Colonic mucosa (tissue), 4 donors: ENCODE measurements at places on chromosomes 12 and 14.

- no peak for DNase-seq
Measured at GRCh38 chr14:52473557-52473956, 78.7 kb downstream of the TXNDC16 start.

GRCh38 chr12:54017027-54017788 is 8.4 kb downstream of the HOXC8 start:
- DNase-seq: no peak

GRCh38 chr14:58280954-58281787 is 17.2 kb upstream of the ARID4A start:
- peak; percentile 56 for DNase-seq

DNA sequence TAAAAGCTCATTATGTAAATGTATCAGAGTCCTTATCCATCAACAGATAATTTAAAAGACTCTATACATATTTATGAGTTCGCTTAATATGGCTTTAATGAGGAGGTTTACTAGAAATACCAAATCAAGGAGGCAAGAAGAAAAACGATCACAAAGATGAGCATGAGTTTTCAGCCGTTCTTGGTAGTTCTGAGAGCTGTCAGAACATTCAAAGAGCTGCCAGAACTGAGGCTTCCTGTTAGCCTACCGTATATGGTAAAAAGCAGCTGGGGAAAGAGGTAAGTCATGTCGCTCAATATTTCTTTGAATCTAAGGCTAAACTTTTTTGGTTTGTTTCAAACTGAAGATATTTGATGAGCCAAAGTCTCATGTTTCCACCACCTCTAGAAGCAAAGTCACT is 115.3 kb upstream of the PLXNC1 start:
- no peak for DNase-seq

- peak; percentile 77 for DNase-seq
Measured at GRCh38 chr14:22887260-22887989, 4.4 kb downstream of the REM2 start.

GRCh38 chr12:47907851-47908454 is 3.2 kb upstream of the VDR start:
- no peak for DNase-seq

GRCh38 chr12:129901254-129901653 is 2.6 kb downstream of the TMEM132D start:
- DNase-seq: no peak

DNA sequence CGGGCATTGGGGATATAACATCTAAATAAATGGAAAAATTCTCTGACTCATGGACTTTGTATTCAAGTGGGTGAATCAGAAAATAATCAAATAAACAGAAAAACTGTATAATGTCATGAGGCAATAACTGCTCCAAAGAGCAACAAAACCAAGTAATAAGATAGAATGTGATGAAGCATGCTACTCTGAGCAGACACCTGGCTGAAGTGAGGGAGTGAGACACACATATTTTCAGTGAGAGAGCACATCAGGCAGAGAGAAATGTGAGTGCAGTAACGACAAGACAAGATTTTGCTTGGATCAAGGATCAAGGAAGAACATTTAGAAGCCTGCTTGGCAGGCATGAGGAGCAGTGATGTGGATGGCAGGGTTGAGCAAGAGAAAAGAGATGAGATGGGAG is 75.8 kb upstream of the CCDC91 start:
- no peak for DNase-seq

DNA sequence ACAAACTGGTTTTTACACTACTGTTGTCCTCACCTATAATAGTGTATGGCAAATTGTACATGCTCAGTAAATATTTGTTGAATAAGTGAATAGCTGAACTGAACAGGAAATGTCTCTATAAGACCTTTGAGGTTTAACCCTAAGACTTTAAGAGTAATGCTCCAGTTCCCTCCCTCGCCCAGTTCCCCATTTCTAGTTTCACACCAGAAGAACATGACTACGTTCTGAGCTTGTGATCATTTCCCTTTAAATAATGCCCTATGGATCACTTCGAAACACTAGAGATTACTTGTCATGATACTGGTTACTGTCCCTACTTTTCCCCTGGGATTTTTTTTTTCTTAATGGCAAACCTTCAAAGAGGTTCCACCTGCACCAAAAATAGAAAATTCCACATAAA is 69.3 kb downstream of the PRKD1 start:
- no peak for DNase-seq

GRCh38 chr14:88551094-88551870 is 3.5 kb downstream of the PTPN21 start:
- peak; percentile 91 for DNase-seq

- DNase-seq: no peak
Measured at GRCh38 chr12:50066402-50066801, 9.0 kb downstream of the ASIC1 start.

DNA sequence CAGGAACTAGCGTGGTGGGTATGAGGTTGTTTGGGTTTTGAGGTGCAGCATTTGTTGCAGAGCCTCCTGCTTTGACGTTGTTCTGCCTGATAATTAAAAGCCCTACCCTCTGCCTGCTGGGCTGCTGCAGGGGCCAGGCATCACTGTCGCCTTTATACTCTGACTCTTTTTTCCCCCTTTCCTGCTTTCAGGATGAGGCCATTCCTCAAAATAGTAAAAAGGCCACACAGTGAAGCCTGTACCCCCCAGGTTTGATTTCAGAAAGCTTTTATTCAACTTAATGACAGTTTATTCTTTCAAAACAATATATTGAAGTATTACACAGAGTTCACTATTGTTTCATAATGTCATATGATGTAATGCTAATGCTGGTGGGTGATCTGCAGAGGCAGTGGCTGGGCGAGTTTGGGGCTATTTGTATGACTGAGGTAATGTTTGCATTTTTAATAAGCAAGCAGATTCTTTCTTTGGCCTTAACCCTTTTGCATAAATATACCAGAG is 9.1 kb downstream of the BORCS5 start:
- no peak for DNase-seq

GRCh38 chr14:103849151-103849886 is 1.9 kb upstream of the PPP1R13B start:
- peak; percentile 49 for DNase-seq

- no peak for DNase-seq
Measured at GRCh38 chr12:2023365-2023764, 19.1 kb upstream of the DCP1B start.

GRCh38 chr14:91387169-91387835 is 30.3 kb downstream of the CCDC88C start:
- no peak for DNase-seq

DNA sequence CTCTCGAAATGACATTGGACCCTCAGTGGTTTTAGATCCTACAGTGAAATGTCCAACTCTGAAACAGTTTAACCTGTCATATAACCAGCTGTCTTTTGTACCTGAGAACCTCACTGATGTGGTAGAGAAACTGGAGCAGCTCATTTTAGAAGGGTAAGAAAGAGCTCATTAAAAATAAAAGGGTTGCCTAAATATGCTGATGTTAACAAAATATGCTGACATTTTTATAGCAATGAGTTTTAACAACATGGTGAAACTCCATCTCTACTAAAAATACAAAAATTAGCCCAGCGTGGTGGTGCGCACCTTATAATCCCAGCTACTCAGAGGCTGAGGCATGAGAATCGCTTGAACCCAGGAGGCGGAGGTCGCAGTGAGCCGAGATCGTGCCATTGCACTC is 73.5 kb downstream of the LRRK2 start:
- no peak for DNase-seq

GRCh38 chr14:39505812-39506211 is 73.6 kb upstream of the FBXO33 start:
- no peak for DNase-seq

DNA sequence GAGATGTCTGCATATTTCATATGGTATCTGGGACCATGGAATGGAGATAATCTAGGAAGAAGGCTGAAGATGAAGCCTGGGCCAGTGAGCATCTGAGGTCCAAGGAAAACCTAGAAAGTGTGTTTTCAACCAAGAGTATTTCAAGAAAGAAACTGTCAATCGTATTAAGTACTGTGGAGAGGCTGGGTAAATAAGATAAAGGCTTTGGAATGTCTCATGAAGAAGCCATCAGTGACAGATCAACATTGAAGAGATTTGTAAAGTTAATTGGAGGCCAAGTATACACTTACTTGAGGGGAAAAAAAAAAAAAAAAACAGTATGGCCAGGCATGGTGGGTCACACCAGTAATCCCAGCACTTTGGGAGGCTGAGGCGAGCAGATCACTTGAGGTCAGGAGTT is 48.9 kb downstream of the SINHCAF start:
- no peak for DNase-seq

DNA sequence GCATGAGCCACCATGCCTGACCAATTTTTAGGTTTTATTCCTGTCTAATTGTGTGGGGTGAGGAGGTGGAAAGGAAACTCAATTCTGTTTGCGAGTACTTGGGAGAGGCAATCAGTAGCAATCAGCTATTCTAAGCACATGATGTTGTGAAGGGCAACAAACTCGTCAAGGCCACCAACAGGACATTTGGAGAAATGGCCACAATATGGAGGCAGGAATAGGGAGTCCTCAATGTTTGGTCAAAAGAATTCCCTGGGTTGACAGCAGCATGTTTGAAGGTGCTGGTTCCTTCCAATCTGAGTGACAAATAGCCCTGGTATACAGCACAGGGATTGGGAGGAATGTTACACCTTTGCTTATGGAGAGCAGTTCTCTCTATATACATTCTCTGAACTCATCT is 32.7 kb upstream of the USP44 start:
- no peak for DNase-seq

DNA sequence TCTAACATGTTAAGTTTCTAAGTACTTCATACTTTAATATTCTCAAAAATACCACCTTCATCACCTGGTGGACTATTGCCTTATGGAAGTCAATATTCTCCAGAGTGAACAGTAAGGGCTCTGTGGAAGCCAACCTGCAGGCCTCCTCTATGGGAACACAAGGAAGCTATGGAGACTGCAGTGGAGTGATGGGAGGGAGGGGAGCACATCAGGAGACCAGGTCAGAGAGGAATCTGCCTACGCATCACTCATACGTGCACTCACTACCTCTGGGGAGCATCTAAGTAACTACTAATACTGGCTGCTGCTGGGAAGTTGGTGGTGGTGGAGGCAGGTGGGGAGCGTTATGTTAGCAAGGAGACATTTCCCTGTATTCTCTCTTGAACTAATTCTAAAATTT is 19.9 kb downstream of the HECTD4 start:
- DNase-seq: no peak

DNA sequence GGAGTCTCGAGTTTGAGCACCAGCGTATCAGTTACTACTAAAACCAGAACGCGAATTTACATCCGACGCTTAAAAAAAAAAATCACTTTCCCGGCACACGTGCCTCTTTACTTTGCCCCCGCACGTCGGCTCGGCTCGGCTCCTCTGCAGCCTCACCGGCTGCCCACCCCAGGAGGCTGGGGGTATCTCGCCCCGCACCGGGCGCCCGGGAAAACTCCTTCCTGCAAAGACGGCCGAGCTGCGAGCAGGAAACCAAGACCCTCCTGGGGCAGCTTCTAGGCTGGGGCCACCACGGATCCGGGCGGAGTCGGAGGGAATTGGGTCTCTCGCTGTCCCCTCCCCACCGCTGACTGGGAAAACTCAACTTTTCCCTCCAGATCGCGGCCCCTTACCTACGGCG is 610 bp downstream of the VSIG10 start:
- DNase-seq: peak; percentile 50

- no peak for DNase-seq
Measured at GRCh38 chr12:112401054-112401453, 8.4 kb downstream of the RPL6 start.

DNA sequence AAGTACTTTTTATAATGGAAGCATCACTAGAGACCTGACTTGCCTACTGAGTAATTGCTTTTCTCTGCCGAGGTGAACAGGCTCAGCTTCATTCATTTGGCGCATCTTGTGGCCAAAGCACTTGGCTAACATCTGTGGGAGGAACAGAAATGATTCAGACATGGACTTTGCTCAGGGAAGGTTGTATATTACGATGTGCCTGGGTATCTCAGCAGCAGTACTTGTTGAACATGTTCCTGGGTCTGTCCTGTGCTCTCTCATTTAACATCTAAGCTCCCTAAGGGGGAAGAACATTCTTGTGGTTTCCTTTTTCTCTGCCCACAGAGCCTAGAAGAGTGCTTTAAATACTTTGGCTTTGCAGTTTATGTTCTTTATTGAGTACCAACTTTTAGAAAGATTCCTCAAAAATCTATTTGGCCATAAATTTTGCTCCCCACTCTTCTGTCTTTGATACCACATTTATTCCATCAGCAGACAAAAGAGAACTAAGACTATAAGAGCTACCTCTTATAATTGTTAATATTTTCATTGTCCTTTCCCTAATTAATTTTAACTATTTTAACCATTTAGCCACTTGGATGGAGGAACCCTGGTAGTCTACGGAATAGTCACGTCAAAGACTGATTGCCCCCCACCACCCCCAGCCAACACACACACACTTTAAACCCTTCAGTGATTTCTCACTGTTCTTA is 101.2 kb upstream of the EGLN3 start:
- peak; percentile 73 for DNase-seq

DNA sequence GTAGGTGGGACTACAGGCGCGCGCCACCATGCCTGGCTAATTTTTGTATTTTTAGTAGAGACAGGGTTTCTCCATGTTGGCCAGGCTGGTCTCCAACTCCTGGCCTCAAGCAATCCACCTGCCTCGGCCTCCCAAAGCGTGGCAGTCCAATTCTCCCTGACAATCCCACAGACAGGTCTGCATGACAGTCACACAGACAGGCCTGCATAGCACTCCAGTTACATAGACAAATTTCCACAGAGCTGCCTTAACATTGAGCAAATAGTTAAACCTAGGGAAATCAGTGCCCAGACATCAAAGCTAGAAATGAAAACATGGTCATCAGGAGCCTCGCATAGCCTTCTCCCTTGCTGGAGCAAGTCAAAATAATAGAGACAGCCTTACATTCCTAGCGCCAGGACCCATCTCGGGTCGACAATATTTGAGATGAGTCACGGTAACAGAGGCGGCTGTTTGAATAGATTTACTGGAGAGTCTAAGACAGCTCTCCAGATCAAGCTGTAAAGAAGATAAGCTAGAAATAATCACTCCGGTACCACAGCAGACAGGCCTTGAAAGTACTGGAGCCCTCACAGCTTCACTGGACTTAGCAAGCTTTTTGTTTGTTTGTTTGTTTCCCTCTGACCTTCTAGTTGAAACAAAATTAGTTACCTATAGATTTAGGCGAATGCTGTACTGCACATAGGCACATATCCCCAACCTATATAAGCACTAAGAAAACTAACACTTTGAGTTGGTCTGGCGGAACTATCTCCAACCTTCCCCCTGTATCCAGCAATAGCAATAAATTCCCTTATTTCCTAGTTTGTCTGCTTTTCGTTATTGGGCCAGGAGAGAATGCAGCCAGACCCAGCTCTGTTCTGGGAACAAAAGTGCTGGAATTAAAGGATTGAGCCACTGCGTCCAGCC is 23.8 kb upstream of the PYROXD1 start:
- no peak for DNase-seq

DNA sequence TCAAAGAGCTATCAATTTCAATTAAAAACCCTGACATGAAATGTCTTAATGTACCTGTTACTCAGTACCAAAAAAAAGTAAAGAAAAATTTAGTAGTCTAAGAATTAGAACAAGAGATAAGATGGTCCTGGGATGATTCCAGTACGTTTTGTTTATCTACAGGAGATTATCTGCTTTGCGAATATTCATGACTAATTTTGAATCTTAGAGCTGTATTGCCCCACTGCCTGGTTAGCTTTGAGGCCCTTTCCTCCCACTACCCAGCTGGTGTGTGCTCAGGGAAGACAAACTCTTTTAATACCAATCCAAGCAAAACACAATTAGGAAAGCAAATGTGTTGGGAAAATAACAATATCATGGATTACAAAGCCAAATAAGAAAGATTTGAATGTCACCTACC is 263.5 kb downstream of the FOXG1 start:
- DNase-seq: no peak

GRCh38 chr12:56488041-56488955 is at the start of gene GLS2:
Gene GLS2 (minus strand): TSS chr12:56488161. CDS start chr12:56488118, 43 bp downstream.
- DNase-seq: peak; percentile 85
